Hypothalamus (tissue), 51 donors: ENCODE measurements at places on chromosomes 6 and 20.

GRCh38 chr6:108733706-108734265 lies 114.4 kb upstream of the ARMC2 start:
- DNase-seq: no peak

GRCh38 chr6:57158658-57159057 lies 13.5 kb upstream of the BAG2 start:
- no peak for DNase-seq

DNA sequence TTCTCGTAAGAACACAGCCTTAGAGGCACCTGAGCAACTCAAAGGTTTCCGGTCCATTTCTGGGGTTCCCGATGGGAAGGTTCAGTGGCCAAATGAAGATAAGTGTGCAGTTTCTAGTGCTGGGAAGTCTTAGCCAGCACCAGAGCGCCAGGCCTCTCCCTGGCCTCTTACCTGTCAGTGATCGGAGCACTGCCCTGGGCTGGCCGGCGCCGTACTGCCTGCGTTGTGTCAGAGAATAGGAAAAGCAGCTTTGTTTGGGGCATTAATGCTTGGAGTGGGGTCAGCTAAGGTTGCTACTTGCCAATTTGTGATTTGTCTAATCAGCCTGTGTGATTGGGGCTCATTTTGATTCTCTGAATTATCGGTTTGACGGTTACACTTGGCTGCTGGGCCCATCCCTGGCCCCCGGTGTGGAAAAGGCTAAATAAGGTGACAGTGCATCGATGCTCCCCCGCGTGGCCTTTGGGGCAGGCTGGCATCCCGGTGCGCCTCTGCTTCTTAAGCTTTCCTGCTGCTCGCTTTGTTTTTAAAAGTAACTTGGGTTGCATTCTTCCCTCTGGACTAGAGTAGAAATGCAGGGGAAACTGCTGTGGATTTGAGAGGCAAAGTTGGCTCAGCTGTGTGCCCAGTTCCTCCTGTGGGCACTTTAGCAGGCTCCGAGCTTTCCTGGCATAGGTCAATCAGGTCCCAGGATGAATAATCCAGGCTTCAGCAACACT lies 51.8 kb downstream of the TCP11 start:
- DNase-seq: no peak

- no peak for DNase-seq
Measured at GRCh38 chr20:18272451-18272850, 15.9 kb upstream of the ZNF133 start.

GRCh38 chr6:39251406-39251805 lies 22.1 kb upstream of the KCNK5 start:
- DNase-seq: no peak

GRCh38 chr6:31402324-31403282 lies 792 bp upstream of the MICA start:
- DNase-seq: no peak

- no peak for DNase-seq
Measured at GRCh38 chr6:4377603-4378002, 242.2 kb upstream of the ECI2 start.

- no peak for DNase-seq
Measured at GRCh38 chr6:91606148-91606901, 1019.5 kb upstream of the MAP3K7 start.

GRCh38 chr6:45896783-45897441 lies 118.7 kb downstream of the CLIC5 start:
- no peak for DNase-seq

DNA sequence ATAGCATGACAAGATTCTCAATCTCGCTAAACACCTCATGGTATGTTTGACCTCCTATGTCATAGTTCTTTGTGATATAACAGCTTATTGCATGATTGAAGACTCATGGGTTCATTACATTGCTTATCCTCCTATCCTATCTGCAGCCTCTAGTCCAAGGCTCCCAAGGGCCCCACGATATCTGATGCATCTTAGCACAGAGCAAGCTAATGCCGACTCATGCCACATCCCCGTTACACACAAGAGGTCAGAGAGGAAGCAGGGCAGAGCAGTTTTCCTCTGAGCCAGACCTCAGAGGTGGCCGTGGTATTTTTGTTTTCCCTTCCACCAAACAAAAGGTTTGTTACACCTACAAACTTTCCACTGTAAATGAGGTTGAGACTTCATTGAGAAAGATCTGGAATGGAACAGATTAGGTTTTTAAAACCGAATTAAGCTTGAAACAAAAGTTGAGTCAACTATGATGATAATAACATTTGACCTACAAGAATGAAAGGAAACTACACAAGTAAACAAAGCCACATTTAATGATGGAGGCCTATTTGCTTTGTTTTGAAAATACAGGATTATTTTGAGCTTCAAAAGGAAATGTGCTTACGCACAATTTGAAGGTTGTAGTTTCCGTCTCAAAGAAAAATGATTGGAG lies 133.9 kb upstream of the MYLIP start:
- DNase-seq: no peak

DNA sequence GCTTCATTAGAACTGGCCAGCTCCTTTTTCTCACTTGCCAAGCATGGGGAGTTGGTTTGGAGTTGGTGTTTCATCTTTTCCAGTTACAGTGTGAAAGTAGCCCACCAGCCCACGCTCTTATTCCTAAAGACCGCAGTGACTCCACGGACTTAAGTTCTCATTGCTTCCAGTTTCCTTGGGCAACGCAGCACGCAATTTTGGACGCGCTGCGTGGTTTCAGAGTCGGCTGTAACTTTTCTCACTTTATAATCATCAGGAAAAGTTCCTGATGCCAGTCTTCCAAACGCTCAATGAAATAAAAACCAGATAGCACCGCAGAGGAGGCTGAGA lies 381 bp upstream of the PEX7 start:
- DNase-seq: no peak
